Bronchus fibroblast of lung (primary cell): ENCODE measurements at places on chromosomes 4 and X. TPM values are rescaled to one million over a fixed set of nuclear protein-coding genes. Genes with fewer than 3 reads are reported as not detected.

Gene TRPC5OS
- not detected in 2 replicates for total RNA-seq

Gene CD38
- under 0.01 TPM in 1 of 2 replicates, not detected in the other for total RNA-seq

Gene DTHD1
- total RNA-seq = not detected in 2 replicates

Gene LETM1
- 43.9 and 48.3 TPM in 2 replicates for total RNA-seq

Gene PDE6B
- 2.5 and 6.7 TPM in 2 replicates for total RNA-seq

Gene FRG2
- total RNA-seq = not detected in 2 replicates

Gene RBM46
- not detected in 2 replicates for total RNA-seq

Gene NWD2
- not detected in 2 replicates for total RNA-seq

Gene IRS4
- total RNA-seq = not detected in 2 replicates

Gene NAP1L5
- total RNA-seq = 6.1 and 7.0 TPM in 2 replicates

Gene DCAF8L2
- total RNA-seq = not detected in 2 replicates

Gene FRMD7
- total RNA-seq = not detected in 2 replicates

Gene FOXR2
- total RNA-seq = not detected in 2 replicates

Gene CENPC
- 6.5 and 10.4 TPM in 2 replicates for total RNA-seq

Gene MAGEA3
- total RNA-seq = not detected in 2 replicates

Gene PNPLA4
- total RNA-seq = 14.1 and 21.7 TPM in 2 replicates

Gene ATP2B3
- not detected in 2 replicates for total RNA-seq

Gene SYN1
- 0.30 and 0.50 TPM in 2 replicates for total RNA-seq

Gene POU3F4
- not detected in 2 replicates for total RNA-seq

Gene CAPN6
- total RNA-seq = under 0.01 and 0.30 TPM in 2 replicates

Gene TRIM61
- total RNA-seq = 0.67 and 1.0 TPM in 2 replicates

Gene DCAF16
- 21.7 and 24.2 TPM in 2 replicates for total RNA-seq

Gene HPSE
- total RNA-seq = 0.59 and 1.0 TPM in 2 replicates

Gene DHRSX
- 20.5 and 23.2 TPM in 2 replicates for total RNA-seq

Gene HSFX2
- total RNA-seq = 0.50 TPM in 1 of 2 replicates, not detected in the other

Gene PABPC5
- 0.67 and 0.74 TPM in 2 replicates for total RNA-seq

Gene BANK1
- 0.15 and 0.17 TPM in 2 replicates for total RNA-seq

Gene TMEM31
- total RNA-seq = not detected in 2 replicates

Gene PNCK
- 0.15 TPM in 1 of 2 replicates, not detected in the other for total RNA-seq

Gene TRIML2
- not detected in 2 replicates for total RNA-seq

Gene ESX1
- total RNA-seq = not detected in 2 replicates

Gene NKX1-1
- total RNA-seq = not detected in 2 replicates
